ENCODE measurements at places on chromosomes 5 and 9.

DNA sequence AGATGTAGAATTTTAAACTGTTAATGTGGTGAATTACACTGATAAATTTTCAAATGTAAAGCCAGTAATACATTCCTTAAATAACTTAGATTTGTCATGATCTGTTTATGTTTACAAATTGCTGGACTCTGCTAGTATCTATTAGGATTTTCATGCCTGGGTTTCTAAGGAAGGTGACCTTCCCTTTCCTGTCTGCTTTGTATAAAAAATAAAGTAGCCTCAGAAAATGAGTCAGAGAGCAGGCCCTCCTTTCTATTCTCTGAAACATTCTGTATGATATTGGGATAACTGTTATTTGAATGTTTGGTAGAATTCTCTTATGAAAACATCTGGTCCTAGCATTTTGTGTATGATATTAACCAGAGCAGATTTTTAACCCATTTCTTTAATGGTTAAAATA lies 255.3 kb downstream of the SYK start:
- DNase-seq, result no peak

DNA sequence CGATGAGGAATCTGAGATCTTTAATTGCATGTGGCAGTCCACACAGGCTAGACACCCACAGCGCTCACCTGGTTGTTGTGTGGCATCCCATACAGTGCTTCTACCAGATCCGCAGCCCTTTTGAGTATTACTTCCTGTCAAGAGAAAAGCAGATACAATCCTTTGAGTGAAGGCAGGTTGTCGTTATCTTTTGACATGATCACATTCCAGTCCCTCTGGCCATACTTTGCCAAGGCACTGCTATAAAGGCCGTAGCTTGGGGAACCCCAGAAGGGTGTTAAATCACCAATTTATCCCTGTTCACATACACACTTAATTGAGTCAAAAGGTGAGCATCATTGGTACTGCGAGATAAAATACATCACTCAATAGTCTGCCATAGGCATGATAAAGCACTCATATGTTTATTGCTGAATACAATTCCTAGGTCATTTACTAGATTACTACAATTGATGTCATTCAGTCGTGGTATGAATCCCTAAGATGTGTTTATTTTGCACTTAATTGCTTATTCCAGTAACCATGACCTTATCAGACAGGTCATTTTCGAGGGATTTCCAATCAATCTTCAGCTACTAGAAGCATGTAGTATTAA lies 385.6 kb downstream of the EBF1 start:
- DNase-seq, result no peak

DNA sequence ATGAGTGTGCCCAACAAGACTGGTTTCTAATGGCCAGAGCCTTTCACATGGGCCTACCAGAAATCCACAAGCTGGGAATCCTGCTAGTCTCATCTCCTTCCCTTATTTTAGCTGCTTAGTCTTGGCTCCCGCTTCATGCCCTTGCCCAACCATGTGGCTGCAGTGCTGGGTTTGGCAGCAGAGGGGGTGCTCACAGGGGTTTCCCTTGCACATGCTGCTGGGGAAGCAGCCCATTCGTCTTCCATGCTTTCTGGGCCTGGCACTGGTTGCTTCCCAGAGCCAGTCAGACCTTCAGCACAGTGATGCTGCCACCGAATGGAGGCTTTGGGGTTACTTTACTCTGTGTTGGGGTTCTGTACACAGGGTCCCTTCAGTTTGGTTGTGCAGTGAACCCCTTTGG lies 26.3 kb downstream of the SLC46A2 start:
- DNase-seq, result no peak

GRCh38 chr9:17532461-17532860 lies 46.4 kb upstream of the SH3GL2 start:
- no peak for DNase-seq

- no peak for DNase-seq
These were observed 132.2 kb downstream of the CDC42SE2 start for GRCh38 chr5:131396015-131396414.

DNA sequence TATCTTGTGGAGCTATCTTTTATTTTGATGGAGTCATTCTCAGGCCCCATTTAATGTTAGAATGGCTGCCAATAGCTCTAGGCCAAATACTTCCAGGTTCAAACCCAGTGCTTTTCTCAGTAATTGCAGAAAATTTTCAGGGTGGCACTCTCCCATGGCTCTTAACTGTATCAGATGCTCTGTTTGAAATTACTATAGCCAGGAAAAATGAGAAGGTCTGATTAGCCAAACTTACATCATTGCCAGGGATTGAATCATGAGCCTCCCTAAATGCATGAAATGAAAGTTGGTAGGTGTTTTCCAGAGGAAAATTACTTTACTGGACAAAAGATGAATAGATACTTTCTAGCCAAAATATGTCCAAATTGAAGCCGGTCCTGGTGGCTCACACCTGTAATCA lies 404.8 kb downstream of the MAT2B start:
- DNase-seq, result no peak

- DNase-seq, result no peak
These were observed 337.7 kb downstream of the FBXL7 start for GRCh38 chr5:15837551-15838289.

DNA sequence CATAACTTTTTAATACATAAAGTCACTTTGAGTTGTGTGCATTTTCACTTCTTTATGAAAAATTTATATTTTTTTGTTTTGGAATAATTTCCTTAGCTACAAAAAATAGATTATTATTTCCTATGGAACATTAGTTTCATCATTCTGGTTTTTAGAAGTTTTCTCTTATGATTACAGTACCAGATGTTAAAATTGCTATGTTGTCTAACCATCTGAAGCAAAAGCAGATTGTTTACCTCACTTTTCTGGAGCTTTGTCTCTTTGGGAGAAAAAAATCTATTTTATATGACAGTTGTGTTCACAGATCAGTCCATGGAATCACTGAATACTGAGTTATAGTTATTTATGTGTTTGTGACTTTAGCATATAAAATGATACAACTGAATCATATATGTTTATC lies 708.9 kb upstream of the RIOK2 start:
- DNase-seq, result no peak

- no peak for DNase-seq
These were observed 220.8 kb upstream of the NFIL3 start for GRCh38 chr9:91644433-91644832.

- no peak for DNase-seq
These were observed 114.2 kb downstream of the RGS3 start for GRCh38 chr9:113577525-113578261.

DNA sequence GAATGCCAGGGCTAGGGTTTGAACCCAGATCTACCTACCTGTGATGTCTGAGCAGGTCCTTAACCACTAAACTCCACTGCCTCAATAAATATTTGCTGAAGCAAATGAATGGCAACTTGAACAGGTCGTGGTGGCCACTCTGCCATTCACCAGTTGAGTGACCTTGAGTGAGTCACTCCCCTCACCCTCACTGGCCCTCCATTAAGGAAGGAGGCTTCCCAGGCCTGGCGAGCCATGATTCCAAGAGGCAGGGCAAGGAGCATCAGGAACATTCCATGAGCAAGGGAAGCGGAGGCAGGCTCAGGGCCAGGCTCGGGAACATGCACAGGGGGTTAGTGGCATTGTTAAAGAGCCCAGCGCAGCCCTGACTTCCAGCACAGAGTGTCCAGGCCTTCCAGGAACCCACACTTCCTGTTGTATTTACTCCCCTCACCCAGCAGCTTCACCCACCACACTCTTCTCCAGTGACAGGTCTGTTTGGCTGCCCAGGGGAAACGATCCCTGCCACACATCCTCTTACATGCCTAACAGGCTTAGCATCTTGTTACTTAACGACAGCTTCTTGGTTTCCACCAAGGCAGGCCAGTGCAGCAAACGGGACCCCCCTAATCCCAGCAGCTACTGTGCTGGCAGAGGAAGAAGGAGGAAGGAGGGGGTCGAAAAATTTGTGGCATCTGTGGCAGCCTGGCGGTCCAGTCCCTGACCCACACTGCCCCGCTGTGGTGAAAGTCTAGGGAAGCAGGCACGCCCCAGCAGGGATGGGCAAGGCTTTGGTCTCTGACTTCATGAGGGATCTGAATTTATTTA lies 43.7 kb upstream of the TTC1 start:
- DNase-seq, result peak; percentile 28

DNA sequence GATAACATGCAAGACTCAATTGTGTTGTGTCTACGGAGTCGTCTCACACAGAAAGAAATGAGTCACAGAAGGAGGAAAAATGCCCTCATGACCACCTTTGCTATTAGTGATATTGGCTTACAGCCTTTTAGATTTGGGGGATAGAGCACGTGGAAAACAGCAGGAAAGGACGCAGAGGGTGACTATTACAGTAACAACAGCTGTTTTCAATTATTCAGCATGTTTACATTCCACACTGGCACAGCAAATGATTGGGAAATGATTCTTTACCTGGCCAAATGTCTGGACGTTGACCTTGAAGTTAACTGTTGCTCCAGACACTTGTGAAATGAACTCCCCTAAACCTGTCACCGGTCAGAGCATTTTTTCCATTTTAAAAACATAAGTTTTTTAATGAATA lies 46.8 kb downstream of the APTX start:
- no peak for DNase-seq

DNA sequence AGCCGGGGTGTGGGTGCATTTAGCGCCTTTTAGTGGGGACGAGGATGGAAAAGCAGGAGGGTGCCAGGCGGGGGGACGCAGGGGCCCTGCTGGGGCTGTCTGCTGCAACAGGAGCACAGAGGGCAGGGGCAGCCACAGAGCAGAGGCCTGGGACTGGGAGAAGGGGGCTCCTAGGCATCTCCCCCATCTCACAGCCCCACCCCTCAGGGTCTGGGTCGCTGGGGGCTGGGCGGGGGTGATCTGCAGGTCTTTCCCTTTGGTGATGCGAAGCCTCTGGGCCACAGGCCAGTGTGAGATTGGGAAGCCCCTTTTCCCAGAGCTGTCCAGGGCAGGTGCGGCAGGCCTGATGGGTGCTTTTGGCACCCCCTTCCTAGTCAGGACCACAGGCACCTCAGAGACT lies 4.8 kb downstream of the TOR2A start:
- no peak for DNase-seq

GRCh38 chr5:128346038-128346437 lies 192.0 kb downstream of the FBN2 start:
- no peak for DNase-seq

- no peak for DNase-seq
These were observed 20.7 kb downstream of the TCF7 start for GRCh38 chr5:134135091-134135655.

DNA sequence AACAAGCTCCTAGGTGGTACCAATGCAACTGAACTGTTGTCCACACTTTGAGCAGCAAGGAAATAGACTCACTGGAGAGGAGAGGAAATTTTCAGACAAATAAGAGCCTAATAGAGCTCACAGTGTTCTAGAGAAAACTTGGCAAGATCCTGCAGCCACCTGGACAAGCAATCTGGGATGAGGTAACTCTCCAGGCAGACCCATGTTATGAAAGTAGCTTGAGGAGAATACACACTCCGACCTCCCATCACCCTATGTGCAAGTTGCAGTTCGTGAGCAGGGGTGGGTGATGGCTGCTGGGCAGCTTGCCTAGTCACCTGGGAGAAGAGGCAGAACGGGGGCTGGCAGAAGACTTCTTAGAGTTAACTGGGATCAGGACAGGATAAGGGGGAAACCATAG lies 102.2 kb downstream of the KLF4 start:
- no peak for DNase-seq

DNA sequence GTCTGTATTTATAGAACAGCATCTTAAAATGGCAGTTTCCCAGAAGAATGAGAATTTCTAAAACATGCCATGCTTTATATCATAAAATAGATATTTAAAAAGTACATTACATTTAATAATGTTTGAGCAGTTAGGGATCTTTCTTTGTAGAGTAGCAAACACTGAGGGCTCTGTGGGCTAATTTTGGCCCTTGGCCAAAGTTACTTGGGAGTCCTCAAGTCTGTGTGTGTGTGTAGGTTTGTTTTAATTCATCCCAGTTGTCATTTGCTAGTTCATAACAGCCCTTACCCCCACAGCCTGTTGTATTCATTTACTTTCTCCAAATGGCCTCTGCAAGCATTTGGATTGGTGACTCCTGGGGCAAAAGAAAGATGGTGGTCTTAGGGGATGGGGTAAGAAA lies 576.4 kb upstream of the SGCD start:
- DNase-seq, result no peak

GRCh38 chr9:135289081-135289491 lies 190.5 kb upstream of the PPP1R26 start:
- no peak for DNase-seq

GRCh38 chr5:122929001-122929400 lies 83.6 kb downstream of the SNX24 start:
- no peak for DNase-seq

GRCh38 chr5:128062172-128062746 lies 21.3 kb upstream of the SLC12A2 start:
- DNase-seq, result no peak

GRCh38 chr5:14313986-14314690 lies 171.0 kb downstream of the TRIO start:
- DNase-seq, result no peak

GRCh38 chr5:10860196-10860543 lies 99.1 kb upstream of the DAP start:
- no peak for DNase-seq

GRCh38 chr5:123000731-123001130 lies 35.8 kb downstream of the PPIC start:
- no peak for DNase-seq

GRCh38 chr9:74556685-74557084 lies 59.5 kb downstream of the RORB start:
- DNase-seq, result no peak

- DNase-seq, result no peak
These were observed 212.2 kb downstream of the PDZD2 start for GRCh38 chr5:31850981-31851689.

GRCh38 chr5:126521130-126521529 lies 73.9 kb downstream of the ALDH7A1 start:
- no peak for DNase-seq

DNA sequence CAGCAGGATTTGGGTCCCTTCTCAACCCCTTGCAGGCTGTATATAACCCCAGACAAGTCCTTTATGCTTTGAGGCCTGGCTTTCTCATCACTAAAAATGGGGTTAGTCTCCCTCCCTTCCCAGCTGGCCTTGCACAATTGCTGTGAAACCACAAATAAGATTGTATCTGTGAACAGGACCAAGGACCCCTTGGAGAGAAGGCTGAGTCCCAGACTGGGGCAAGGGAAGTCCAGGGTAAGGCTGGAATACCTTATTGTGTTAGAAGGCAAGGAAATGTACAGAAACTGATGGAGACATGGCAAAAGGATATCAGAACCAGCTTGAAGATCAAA lies 11.4 kb downstream of the MACROH2A1 start:
- no peak for DNase-seq

All from DND-41 (cell line).